Activated CD8-positive, alpha-beta memory T cell treated with anti-CD3 and anti-CD28 coated beads, Interleukin-2, amount 10 ng/mL, durations not matched to agents 7 days and 5 days (primary cell): ENCODE measurements at places on chromosomes 11 and 22.

GRCh38 chr11:4134806-4135205 is 40.2 kb downstream of the RRM1 start:
- no peak for DNase-seq

DNA sequence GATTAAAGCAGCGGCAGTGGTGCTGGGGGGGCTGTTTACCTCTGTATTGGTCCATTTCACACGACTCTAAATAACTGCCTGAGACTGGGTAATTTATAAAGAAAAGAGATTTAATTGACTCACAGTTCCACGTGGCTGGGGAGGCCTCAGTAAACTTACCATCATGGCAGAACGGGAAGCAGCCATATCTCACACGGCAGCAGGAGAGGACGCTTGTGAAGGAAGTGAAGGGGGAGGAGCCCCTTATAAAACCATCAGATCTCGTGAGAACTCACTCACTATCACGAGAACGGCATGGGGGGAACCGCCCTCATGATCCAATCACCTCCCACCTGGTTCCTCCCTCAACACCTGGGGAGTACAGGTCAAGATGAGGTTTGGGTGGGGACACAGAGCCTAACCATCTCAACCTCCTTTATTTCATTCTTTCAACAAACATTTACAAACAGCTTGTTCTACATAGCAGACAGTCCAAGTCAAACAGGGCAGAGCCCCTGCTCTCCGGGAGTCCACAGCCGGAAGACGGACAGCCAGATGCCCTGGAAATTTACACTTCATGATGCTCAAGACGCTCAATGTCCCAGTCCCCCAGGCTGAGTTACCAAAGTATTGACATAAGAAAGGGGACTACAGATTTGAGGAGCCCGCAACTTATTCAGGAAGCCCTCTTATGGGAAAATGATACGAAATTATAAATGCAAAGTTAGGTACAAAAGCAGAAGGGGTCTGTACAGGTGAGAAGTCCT is 26.3 kb upstream of the HMGXB4 start:
- peak; percentile 41 for DNase-seq

- DNase-seq, result no peak
Measured at GRCh38 chr11:116953530-116954285, 116.3 kb upstream of the APOA1 start.

DNA sequence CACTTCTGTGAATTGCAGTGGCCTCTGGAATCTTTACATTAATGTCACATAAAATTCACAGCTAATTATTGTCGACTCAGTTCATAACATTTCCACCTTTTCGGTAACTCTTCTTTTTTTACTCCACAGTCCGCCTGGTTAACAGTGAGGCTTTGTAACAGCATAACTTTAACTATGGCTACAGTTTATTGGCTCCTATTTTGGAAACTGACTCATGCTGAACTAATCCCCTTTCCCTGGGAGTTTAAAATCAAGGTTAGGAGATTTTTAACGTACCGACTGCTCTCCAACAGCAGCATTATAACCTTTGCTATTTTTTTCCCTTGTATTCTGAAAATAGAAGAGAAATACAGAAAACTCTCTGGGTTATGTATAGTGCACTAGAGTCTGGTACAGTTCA is 3.2 kb upstream of the POGLUT3 start:
- DNase-seq, result no peak
